Activated CD8-positive, alpha-beta T cell treated with anti-CD3 and anti-CD28 coated beads, Interleukin-2, amount 10 ng/mL, durations not matched to agents 7 days and 5 days (primary cell): ENCODE measurements at places on chromosomes 2 and 18.

DNA sequence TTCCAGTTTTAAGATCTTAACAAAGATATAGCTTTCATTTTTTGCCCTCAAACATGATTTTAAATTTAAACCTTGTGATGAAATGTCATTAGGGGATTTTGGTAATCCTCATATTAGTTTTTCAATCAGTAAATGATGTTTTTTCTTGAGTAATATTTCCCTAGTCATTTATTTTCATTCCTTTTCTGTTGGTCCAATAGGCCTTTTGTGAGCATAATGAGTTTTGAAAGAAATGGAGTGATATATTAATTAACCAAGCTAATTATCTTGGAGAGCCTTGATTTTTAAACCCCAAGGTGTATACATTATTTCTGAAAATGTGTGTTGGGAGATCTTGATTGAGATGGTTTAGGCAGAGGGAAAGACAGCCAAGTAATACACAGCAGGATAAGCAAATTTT, 46.3 kb downstream of the DCC start:
- no peak for DNase-seq

- no peak for DNase-seq
These were observed 59.1 kb downstream of the ACSL3 start for GRCh38 chr2:222919841-222920526.

- no peak for DNase-seq
These were observed 153.8 kb downstream of the AQP4 start for GRCh38 chr18:26711756-26712155.

GRCh38 chr2:72340665-72341064, 193.0 kb upstream of the CYP26B1 start:
- no peak for DNase-seq

DNA sequence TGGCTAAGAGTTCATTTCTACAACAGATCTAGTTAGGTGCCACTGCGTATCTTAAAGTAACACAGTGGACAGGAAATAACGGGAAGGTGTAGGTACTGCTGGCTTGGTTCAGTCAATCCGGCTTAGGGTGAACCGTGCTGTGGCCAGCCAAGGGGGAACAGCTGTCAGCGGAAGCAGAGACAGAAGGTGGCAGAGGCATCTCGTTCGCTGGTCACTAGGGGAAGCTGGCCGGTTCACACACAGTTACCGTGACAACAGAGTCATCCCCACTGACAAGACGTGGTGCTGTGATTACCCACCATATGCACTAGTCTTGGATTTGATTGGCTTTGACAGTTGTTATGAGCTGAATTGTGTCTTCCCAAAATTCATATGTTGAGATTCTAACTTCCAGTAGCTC, 58.8 kb upstream of the HDAC4 start:
- DNase-seq: no peak

GRCh38 chr2:101296371-101296770, 12.1 kb downstream of the RNF149 start:
- no peak for DNase-seq

DNA sequence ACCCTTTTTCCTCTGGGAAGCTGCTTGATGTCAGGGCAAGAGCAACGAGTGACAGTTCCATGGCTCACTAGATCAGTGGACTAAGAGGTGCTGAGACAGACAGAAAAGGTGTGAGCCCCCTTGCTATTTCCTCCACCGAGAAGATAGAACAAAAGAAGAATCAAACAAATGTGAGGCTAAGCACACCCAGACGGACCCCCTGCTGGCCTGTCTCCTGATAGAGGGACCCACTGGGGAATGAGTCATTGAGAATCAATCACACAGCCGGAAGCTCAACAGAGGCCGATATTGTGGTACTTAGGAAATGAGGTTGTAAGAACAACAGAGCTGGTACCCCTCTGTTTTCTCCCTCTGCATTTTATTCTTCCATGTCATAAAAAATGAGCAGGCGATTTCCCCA, 89.8 kb upstream of the TEX51 start:
- DNase-seq: no peak

DNA sequence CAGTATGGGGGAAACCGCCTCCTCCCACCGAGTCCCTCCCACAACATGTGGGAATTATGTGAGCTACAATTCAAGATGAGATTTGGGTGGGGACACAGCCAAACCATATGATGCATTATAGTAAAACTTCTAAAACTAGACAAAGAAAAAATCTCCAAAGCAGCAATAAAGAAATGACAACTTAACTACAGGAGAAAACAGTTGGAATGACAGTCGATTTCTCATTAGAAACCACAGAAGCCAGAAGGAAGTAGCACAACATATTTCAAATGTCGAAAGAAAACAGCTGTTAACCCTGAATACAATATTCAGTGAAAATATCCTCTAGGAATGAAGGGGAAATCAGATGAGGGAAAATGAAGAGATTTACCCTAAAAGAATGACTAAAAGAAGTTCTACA, 53.5 kb upstream of the TCF4 start:
- no peak for DNase-seq

DNA sequence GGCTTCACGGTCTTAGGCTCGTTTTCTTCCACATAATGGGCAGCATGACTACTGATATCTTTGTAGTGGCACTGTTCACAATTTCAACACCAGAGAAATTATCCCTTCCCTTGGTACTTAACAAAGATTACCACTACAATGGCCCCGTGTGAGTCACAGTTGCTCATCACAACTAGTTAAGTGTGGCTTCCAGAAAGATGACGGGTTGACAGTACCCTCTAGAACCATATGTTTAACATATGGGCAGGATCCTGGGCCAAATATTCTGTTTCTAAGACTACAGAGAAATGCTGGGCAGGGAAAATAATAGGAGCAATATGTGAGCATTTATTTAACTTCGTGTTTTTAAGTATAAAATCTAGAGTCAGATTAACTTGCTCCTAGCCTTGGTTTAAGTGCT, 780.1 kb upstream of the LINC00305 start:
- DNase-seq: no peak

DNA sequence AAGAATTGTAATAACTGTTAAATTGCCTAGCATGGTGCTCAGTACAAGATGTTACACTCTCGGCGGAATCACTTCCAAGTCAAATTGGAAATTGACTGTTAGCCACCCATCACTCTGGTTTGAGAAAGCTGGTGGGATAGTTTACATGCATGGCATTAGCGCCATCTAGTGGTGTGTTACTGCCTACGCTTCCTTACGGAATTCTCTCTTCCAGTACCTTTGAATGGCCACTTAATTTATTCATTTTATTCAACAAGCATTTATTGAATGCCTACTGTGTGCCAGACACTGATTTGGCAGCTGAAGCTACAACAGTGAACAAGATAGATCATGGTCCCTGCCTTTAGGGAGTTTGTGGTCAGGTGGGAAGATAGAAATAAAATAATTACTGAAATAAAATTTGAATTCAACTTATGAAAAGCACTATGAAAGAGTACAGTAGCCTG, 171.2 kb downstream of the TMEM247 start:
- DNase-seq: peak; percentile 79

DNA sequence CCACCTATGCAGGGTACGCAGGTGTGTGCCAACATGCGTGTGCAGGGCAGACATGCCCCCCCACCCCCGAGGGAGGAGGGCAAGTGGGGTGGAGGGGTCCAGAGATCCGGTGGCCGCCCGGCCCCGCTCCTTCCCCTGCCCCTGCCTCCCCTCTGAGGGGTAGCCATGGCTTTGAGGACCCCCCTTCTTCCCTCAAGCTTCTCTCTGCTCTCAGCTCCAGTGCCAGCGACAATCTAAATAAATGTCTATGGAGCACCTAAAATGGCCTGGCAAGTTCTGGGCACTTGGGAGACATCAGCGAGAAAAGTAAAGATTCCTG, 91.9 kb downstream of the ZFP36L2 start:
- DNase-seq: no peak

GRCh38 chr2:171963198-171963597, 36.6 kb upstream of the METAP1D start:
- DNase-seq: peak; percentile 65

GRCh38 chr2:132979339-132980093, 309.5 kb upstream of the LYPD1 start:
- DNase-seq: no peak

DNA sequence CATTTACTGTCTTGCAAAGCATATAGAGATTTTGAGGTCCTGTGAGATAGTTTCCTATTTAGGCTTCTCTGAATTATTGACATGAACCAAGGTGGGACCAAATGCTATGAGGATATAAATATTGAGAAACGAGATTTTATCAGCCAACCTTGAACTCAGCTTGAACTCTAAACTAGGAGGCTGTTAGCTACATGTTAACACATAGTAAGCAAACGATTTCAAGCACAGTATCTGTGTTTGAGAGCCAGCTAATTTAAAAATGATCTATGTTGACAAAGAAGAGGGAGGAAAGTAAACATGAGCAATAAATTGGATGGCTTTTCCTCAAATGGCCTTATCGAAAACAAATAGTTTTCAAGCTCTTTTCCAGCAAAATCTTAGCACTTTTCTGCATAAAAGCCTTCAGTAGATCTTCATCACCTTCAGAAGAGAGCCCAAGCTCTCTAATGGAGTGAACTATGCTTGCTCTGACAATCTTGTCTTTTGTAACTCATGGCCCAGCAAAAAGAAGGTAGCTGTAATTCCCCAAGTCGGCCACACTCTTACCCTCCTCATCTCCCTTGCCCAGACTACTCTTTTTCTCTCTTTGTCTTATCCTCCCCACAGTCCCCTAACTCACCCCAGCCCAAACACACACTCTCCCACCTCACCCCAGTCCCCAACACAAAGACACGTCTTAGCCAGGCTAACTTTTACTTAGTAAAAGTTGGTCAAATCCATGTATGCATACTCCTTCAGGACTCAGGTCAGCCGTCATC, 14.7 kb downstream of the CD28 start:
- DNase-seq: no peak

- no peak for DNase-seq
These were observed 106.4 kb upstream of the TPO start for GRCh38 chr2:1306687-1307516.

DNA sequence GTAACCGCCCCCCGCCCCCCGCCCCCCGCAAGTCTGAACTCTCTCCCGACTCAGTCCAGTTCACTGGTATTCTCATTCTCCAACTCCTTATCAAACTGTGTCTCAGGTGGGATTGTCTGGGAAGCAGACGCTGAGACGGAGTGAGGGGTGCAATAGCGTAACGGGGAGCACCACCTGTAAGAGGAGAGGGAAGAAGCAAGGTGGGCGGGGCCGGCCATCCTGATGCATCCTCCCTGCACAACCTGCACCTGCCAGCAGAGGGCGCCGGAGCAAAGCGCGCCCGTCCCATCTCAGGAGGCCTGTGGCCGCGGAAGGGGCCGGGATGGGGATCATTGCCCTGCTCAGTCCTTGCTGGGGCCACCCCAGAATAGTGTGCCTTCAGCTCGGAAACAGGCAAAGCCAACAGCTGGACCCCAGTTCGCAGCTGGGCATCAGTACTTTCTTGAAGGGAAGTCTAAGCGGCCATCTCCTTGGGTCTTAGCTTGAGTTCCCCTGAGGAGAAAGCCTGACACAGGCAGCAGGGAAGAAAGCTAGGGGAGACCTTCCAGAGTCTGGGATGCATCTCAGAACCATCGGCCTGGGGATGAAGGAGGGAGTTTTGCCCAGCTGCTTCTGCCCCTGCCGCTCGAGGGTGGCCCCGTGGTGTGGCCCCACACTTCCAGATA, 208.0 kb downstream of the TFCP2L1 start:
- DNase-seq: peak; percentile 75

DNA sequence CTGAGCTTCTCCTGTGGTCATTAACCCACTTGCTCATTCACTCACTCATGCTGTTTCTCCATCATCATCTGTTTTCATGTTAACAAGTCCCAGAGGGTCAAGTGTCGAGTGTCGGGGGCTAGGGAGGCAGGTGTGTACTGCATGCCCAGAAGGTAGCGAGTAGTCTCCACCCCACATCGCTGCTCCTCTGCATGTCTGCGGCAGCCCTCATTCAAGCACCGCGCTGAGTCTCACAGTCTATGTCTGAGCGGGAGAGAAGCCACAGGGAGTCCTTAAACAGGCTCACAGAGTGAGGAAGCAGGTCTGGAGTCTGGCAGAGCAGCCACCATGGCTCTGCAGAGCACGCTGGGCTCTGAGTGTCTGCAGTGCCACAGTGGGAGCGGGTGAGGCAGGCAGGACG, 121.3 kb upstream of the IL1R2 start:
- DNase-seq: no peak

- no peak for DNase-seq
These were observed 78.8 kb upstream of the ITGB6 start for GRCh38 chr2:160278879-160279177.

DNA sequence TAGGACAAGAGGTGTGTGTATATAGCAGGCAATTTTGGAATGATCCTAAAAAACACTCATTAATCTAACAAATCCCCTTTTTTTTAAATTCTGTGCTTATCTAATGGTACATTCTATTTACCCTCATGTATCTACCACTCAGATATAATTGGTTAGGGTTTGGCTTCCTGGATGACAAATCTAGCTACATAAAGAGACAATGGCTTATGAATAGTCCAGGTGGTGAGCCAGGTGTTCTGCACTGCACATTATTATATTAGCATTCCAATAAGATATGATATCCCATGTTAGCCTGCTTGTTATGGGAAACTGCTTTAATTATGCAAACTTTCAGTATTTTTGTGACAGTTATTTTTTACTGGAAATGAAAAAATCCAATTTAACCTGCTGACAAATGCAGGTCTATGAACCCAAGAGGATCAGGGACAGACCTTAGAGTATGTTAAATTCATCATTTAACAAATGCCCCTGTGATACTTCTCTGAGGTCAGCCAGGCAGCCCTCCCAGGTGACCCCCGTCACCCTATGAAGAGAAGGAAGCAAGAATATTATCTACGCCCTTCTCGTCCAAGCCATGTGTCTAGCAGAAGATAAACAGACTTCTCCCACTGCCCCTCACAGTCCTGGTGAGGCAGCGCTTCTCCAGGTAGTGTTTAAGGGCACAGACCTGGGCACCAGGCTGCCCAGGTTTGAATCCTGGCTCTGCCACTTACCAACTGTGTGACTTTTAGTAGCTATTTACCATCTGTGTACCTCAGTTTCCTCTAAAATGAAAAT, 83.0 kb downstream of the ADD2 start:
- no peak for DNase-seq

- no peak for DNase-seq
These were observed 6.5 kb downstream of the CLHC1 start for GRCh38 chr2:55225481-55226020.

GRCh38 chr2:17302281-17302680, 216.0 kb downstream of the RAD51AP2 start:
- DNase-seq: no peak

DNA sequence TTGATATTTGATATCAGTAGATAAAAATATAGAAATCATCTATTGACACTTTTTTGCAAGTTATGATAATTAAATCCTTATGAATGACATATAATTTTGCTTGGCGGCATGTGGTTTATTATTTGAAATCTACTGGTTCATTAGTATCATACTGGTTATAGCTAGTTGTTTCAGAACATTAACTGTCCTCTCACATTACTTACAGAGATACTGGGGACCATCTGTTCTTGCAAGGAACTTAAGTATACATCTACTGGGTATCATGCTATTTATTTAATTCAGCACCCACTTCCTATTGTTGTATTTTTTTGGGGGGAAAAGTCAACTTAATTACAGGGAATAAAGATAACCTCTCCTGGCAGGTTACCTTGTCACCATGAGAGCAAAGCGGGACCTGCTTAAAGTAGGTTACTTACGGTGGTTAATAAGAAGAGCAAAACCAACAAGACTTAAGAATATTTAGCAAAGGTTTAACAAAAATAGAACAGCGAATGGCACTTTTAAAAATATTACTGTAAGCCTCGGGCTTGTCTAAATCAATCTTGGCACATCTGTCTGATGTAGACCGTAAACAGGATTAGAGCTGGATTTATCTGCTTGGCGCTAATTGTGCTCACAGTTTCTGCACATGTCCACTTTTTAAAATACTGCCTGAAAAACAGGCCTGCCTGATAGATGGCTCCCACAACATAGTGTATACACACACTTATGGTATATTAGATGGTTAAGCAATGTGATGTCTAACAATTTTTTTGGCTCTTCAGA, 41.8 kb downstream of the CERKL start:
- DNase-seq: no peak
